ENCODE measurements at places on chromosomes 5 and 9.

DNA sequence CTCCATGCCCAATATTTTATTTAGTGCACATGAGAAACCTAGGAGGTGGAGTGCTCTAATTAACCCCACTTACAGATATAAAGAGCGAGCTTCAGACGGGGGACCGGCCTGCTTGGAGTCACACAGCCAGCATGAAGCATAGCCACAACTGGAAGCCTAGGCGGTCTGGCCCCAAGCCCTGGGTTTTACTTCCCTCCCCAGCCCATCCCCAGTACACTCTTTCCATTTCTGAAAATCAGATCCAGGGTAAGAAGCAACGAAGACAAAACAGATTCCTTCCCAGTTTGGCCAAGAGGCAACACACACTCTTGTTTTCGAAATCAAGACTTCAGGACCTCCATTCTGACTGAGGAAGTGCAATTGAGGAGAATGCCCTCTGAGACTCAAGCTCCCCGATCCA, 27.1 kb downstream of the KCNMB1 start:
- no peak for DNase-seq

DNA sequence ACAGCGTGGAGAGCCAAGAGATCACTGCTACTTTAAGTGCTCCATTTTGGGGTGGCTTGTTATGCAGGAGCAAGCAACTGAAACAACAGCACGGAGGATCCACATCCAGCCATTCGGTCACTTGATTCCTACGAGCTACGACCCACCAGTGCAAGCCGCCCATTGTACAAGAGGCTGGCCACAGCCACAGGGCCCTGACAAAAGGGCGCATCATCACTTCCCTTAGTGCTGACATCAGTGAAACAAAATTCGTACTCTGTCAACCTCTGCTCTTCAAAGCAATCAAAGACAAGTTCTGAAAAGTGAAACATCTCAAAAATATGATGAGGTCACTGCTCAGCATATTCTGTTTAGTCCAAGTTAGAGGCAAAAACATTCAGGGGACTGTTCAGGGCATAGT, 168.4 kb downstream of the GADD45G start:
- DNase-seq: no peak

- DNase-seq: no peak
These were observed 163.6 kb upstream of the PRLR start for GRCh38 chr5:35393901-35394300.

DNA sequence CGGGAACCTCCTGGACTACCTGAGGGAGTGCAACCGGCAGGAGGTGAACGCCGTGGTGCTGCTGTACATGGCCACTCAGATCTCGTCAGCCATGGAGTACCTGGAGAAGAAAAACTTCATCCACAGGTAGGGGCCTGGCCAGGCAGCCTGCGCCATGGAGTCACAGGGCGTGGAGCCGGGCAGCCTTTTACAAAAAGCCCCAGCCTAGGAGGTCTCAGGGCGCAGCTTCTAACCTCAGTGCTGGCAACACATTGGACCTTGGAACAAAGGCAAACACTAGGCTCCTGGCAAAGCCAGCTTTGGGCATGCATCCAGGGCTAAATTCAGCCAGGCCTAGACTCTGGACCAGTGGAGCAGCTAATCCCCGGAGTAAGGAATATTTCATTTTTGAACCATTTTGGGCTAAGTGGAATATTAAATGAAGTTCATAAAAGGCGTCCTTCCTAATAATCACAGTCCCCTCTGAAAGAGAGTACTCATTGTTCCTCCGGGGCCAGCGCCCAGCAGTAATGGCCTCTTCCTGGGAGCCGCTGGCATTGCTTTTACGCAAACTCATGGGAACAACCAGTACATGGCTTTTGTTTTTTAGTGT, 23.6 kb downstream of the QRFP start:
- DNase-seq: peak; percentile 31

GRCh38 chr5:115558388-115558956, 13.9 kb upstream of the FEM1C start:
- DNase-seq: no peak

DNA sequence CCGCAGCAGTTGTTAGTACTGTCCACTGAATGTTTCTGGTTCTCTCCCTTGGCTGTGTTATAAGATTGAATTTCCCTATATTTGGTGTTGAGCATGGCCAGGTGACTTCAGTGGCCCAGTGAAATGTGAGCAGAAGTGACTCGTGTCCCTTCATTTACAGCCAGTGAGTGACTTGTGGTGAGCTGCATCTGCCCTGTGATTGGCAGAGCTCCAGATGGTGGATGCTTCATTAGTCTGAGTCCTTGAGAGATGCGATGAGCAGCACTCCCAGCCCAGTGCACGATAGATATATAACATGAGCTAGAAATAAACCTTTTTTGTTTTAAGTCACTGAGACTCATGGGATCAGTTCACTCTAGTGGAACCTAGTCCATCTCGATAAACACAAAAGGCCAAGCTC, 19.3 kb downstream of the PCSK5 start:
- no peak for DNase-seq

DNA sequence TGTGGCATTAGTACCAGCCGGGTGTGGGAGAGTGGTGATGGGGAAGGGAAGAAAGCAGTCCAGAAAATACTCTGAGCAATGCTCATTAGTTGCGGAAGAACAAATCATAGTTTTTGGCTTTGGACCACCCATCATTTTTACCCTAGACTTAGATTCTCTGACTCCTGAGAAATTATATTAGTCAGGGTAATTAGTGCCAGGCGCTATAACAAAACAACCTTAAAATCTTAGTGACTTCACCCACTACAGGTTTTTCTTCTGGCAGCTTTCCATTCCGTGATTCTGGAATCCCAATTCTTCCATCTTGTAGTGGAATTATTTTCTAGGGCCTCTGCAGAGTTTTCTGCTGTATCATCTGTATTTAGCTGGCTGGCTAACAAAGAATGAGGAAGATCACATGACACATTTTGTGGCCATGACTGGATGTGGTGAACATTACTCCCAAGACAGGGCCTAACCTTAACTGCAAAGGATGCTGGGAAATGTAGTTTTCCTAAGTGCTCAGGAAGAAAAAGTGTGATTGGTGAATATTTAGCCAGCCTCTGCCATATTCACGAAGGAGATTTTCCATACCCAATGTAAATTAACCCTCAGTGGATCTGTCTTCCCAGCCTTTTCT, 373.0 kb upstream of the MEF2C start:
- DNase-seq: no peak

GRCh38 chr5:132850066-132850465, 16.2 kb downstream of the GDF9 start:
- DNase-seq: no peak

DNA sequence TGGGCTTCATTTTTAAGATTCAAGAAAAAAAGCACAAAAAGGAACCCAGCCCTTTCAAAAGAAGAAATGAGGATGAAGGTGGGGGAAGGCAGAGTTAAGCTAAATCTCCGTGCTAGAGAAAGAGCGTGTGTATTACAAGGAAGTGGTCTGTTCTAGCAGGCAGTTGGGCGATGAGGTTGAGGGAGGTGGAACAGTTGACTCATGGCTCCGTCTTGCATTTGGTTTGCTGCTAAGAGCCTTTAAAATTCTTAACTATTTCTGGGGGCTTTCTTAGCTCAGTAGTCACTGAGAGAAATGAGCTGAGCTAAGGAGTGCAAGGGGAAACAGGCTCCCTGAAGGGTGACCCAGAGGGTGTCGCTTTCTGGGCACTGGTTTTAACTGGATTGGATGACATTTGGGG, 117.4 kb downstream of the GCNT1 start:
- no peak for DNase-seq

DNA sequence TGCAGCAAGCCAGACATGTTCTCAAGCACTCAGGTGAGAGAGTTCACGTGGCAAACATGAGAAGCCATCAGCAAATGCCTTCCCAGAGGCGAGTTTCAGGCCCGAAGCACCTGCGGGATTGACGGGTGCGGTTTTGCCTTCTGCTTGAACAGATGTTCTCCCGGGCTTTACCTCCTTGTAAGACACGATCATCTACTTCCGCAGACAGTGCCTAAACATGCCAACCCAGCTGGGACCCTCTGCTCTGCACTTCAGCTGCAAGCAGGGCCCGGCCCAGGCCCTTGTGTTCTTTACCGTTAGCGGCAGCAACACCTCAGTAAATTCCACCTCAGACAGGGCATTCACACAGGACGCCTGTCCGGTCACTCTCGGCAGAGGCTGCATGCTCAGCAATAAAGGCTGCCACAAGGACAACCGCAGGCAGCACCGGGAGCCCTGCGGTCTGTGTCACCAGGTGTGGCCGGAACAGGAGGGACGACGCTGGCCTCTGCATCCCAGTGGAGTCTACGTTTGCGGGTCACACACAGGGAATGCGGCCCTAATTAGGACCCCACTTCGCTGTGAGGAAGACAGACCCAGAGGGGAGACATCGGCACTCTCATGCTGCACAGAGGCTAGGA, 139.6 kb downstream of the ROR2 start:
- DNase-seq: no peak

GRCh38 chr5:91384671-91385430, 1.7 kb upstream of the ARRDC3 start:
- no peak for DNase-seq

DNA sequence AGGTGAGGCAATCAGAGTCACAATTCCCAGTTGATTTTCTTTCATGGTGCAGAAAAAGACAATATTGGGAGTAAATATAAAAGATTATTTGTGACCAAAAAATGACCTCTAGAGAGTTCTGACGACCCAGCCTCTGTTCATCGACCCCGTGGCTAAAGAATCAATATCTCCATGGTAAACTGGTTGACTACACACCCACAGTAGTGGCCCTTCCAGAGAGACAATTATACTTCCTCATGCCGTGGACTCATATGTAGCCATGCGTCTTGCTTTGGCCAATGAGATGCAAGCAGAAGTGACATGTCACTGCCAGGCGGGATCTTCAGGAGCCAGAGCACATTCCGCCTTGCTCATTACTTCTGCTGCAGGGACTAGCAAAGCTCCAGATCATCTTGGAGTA, 163.3 kb upstream of the RAD23B start:
- no peak for DNase-seq

GRCh38 chr9:87713278-87713987, 12.5 kb upstream of the CTSL start:
- no peak for DNase-seq

- no peak for DNase-seq
These were observed 50.6 kb upstream of the ANGPTL2 start for GRCh38 chr9:127173063-127173462.

DNA sequence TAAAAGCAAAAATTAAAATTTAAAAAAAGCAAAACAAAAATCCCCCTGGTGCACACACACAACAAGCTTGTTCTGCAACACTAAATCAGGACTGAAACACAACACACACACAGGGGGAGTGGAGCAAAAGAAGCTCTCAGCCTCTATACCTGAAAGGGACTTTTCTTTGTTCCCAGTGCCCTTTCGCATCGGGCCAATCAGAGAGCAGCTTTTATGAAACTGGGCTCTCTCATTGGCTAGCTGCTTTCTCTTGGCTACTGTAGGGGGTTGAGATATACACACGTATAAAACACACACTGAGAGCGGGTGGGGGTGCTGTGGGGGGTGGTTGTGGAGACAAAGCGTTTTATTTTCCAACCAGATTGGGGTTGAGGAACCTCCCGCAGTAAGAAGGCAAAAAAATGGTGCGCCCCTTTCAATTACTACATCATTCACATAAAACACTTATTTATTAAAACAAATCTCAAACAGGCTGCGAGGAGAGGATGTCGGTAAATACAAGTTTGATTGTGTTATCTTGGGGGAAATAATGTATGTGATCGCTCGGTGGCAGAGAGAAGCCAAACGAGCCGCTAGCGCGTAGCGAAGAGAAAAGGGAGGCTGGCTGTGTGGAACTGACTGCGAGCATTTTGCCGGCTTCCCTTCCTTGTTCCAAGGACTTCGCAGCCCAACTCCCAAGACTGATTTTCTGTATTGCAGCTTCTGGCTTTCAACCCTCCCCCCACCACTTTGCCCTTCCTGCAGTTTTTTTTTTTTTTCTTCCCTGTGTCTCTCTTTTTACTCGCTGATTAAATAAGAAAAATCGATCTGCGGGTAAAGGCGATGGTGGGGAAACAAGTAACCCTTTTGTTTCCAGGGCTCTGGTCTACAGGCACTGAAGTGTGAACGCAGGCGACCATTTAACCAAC, 2.5 kb upstream of the ZNF608 start:
- DNase-seq: peak; percentile 92

DNA sequence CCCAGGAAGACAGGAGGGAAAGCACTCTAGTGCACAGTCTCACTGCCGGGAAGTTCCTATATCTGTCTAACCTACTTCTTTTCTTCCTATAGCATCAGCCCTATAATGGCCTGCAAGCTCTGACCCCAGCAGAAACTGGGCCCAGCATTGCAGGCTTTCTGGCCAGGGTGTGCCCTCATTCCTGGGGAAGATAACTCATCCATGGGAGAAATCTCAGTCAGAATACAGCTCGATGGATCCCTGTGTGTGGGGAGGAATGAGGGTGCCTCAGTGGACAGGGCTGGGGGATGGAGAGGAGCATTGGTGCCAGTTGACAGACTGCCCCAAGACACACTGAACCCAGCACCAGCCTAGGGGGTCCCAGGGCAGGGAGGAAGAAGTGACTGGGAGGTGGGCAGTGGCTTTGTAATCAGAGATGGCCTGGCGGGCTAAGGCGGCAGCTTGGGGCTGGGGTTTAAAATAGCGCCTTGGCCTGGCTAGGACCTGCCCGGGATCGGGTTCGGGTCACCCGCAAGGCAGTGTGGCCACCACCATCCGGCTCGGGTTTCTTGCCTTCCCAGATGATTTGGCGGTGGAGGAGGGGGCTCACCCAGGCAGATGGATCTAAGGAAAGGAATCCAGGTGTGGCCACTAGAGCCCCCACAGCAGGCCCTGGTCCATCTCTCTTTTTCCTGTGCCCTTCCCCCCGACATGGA, 7.6 kb upstream of the CXXC5 start:
- no peak for DNase-seq

- no peak for DNase-seq
These were observed 32.6 kb downstream of the CDKN2A start for GRCh38 chr9:21961569-21961968.

- DNase-seq: no peak
These were observed 33.5 kb downstream of the TMEM245 start for GRCh38 chr9:109086221-109086620.

DNA sequence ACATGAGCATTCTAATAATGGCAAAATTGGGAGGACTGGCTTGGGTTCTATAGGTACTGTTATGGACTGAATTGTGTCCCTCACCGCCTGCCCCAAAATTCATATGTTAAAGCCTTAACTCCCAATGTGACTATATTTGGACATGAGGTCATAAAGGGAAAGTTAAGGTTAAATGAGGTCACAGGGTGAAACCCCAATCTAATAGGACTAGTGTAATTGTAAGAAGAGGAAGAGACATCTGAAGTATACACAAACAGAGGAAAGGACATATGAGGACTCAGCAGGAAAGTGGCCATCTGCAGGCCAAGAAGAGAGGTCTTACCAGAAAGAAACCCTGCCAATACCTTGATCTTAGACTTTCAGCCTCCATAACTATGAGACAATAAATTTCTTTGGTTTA, 23.1 kb downstream of the RNF180 start:
- no peak for DNase-seq

GRCh38 chr9:88820055-88820454, 171.2 kb upstream of the S1PR3 start:
- DNase-seq: no peak

GRCh38 chr5:147901599-147902039, 4.7 kb downstream of the C5orf46 start:
- DNase-seq: no peak

All from anterior cingulate cortex (tissue), 58 donors.